Stimulated activated CD8-positive, alpha-beta memory T cell treated with anti-CD3 and anti-CD28 coated beads, Interleukin-4, amount 100 ng/mL, for 48 hours (primary cell): ENCODE measurements at places on chromosomes 6 and 20.

- no peak for DNase-seq
Measured at GRCh38 chr6:36115412-36115811, 14.9 kb upstream of the MAPK13 start.

- DNase-seq = no peak
Measured at GRCh38 chr6:6816716-6817115, 228.2 kb downstream of the LY86 start.

DNA sequence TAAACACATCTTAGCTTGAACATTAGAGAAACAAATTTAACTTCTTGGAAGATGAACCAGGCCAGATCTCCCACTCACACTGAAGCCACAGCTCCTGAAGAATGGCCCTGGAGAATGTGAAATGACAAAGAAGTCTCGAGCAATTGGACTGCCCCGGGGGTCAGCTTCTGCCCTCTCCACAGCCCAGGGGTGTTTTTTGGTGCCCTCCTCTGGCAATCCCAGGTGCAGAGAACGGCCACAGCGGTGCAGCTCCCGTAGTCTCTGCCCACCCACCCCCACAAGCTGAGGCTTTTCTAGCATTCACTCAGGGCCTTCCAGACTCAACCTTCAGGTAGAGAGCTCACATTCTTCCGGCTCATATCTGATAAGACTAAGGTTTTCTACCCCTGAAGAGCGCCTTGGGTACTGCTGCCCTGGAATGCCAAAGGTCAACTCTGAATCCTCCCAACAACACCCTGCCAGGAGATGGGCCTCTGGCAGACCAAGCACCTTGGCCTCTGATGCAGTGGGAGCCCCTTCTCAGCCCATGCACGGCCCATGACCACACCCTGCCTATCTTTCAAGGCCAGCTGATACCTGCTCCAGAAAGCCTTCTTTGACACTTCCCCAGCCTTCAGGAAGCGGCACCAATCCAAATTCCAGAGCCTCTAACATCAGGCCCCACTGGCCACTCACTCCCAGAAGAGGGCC, 208.3 kb downstream of the SYNDIG1 start:
- DNase-seq = no peak

DNA sequence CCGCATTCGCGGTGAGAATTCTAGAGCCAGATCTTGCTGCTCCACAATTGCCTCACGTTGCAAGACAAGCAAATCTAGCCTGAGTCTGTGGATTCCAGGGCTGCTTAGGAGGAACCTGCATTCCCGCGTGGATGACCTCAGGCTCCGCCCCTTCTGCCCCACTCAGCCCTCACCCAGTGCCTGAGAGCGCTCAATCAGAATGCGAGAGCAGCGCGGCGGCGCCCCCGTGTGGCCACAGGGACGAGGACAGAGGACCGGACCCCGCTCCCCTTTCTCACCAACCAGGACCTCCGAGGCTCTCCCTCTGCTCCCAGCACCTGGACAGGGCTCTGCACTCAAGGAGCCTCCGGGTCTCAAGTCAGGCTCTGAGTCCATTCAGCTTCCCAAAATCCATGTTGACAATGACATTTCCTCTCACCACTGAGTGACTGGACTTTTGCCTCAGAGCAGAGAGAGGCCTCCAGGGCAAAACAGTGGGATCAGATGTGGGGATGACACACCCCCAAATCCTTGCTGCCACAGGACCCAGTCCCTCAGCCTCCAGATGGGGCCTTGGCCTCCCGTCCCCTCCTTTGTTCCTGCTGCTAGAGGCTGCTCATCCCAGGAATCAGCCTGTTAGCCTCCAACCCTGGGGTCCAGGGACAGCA, 52.0 kb downstream of the RPP21 start:
- peak; percentile 97 for DNase-seq

GRCh38 chr20:54692168-54692887, 216.9 kb downstream of the DOK5 start:
- no peak for DNase-seq

- peak; percentile 84 for DNase-seq
Measured at GRCh38 chr6:33694401-33694931, 17.0 kb downstream of the UQCC2 start.

- DNase-seq = no peak
Measured at GRCh38 chr6:169097381-169097959, 156.2 kb downstream of the THBS2 start.

- no peak for DNase-seq
Measured at GRCh38 chr20:51985013-51985415, 182.7 kb upstream of the SALL4 start.

DNA sequence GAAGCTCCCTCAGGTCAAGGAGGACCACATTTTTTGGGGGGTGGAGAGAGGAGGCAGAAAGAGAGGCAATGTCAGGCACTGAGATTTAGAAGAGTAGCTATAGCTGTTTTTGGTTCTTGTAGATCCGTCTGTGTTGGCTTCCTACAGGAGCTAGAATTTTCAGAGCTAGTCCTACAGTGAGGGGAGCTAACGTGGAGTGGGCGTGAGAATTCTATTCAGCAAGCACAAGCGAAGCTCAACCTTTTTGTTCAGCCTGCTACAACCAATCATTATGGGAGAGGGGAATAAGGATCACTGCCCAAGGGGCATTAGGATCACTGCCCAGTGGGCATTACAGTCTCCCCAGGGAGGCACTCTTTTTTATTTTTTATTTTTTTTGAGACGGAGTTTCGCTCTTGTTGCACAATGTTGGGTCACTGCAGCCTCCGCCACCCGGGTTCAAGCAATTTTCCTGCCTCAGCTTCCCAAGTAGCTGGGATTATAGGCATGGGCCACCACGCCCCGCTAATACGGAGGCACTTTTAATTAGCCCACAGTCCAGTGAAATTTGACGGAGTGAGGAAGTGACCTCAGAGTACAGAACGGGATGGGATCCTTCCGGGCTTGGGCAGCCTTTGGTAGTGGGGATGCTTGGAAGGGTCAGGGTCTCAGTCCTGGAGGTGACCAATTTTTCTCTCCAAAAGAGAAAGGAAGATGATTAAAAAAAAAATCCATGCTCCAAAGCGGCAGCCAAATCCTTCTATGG, 1.1 kb upstream of the PANK2 start:
- no peak for DNase-seq

DNA sequence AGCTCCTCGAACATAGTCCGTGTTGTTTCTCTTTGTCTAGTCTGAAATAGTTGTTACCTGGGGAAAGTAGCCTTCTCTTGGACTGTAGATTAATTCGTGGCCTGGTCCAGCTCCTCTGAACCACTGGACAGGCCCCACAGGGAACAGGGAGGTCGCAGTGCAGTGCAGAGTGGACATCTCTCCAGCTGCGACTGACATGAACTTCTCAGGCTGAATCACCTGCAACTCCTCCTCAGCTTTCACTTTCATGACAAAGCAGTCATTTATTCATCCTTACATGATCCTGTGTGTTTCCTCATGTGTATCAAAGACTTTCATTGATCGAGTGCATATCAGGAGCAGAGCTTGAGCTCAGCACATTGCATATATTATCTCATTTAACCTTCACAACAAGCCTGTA, 19.1 kb upstream of the SIRPG start:
- no peak for DNase-seq

DNA sequence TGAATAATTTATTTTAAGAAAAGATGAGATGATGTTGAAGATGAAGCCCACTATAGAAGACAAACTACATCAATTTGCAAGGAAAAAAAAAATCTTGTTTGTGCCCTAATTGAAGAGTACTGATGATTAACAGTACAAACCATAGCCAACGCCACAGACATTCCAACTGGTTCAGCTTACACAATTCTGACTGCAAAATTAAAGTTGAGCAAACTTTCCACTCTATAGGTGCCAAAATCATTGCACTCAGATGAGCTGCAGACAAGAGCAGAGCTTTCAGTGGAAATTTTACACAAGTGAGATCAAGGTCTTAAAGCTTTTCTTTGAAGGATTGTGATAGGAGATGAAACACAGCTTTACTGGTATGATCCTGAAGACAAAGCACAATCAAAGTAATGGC, 85.3 kb downstream of the OGFRL1 start:
- no peak for DNase-seq

- no peak for DNase-seq
Measured at GRCh38 chr20:59836767-59837166, 96.7 kb downstream of the SYCP2 start.

- DNase-seq = no peak
Measured at GRCh38 chr6:155315516-155315871, 1.2 kb upstream of the TFB1M start.

DNA sequence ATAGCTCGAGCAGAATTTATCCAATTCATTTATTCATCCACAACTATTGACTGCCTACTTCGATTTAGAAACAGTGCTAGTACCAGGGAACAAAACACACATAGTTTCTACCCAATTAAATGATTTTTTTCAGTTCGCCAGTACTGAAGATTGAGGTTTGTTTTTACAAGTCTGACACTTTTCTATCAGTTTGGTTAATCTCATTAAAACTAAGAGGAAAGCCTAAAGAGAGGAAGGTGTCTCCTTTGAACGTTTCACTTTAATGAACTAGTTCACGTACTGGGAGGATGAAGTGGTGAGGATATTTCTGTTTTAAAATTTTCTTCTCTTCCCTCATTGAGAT, 570 bp upstream of the ANKS1A start:
- no peak for DNase-seq

DNA sequence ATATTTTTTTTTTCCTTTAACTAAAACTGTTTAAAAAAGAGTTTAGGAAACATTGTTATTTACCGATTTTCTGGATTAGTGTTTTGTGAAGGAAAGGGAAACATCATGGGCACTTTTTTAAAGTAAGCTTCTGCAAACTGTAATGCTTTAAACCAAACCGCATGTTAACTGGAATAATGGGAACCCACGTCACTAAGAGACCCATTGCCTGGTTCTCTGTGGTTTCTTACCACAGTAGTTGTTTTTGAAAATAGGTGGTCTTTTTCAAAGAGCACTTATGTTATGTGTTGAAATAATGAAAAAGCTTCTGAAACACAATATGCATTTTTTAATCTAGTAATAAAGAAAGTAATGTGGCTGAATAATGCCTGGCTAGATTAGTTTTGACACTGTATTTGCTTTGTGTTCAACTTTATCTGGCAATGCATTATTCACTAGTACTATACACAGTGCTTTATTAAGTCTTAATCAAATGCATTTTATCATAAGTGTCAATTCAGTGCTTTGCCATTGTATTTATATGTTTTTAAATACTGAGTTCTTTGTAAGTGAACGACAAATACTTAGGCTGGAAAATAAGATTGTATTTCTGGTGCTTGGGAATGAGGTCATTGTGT, 754.1 kb upstream of the FLRT3 start:
- DNase-seq = no peak

GRCh38 chr6:25706314-25707014, 48.1 kb upstream of the SLC17A4 start:
- DNase-seq = no peak

DNA sequence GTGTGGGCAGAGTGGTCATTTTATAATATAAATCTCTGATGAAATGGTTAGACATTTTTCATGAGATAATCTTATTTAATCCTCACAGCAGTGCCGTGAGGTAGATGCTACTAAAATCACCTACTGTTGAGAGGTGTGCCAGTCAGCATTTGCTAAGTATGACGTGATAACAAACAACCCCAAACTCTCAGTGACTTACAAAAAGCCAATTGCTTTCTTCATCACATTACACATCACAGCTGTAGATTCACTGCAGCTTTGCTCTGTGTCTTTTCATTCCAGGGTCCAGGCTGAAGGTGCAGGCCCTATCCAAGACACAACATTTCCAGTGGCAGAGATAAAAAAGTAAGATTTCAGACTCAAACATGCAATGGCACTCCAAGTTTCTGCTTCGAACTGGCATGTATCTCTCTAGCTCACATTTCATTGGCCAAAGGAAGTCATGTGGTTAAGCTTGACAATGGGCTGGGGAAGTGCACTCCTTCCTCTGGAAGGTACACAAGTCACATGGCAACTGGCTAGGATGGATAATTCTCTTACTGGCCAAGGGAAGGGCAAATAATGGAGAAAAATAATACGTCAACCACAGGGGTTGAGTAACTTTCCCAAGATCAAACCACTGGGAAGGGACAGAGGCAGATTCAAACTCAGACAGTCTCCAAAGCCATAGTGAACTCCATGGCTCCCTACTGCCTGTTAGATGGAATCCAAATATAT, 69.5 kb upstream of the EPB41L1 start:
- no peak for DNase-seq

- DNase-seq = no peak
Measured at GRCh38 chr6:34575326-34575725, 19.2 kb upstream of the SPDEF start.

DNA sequence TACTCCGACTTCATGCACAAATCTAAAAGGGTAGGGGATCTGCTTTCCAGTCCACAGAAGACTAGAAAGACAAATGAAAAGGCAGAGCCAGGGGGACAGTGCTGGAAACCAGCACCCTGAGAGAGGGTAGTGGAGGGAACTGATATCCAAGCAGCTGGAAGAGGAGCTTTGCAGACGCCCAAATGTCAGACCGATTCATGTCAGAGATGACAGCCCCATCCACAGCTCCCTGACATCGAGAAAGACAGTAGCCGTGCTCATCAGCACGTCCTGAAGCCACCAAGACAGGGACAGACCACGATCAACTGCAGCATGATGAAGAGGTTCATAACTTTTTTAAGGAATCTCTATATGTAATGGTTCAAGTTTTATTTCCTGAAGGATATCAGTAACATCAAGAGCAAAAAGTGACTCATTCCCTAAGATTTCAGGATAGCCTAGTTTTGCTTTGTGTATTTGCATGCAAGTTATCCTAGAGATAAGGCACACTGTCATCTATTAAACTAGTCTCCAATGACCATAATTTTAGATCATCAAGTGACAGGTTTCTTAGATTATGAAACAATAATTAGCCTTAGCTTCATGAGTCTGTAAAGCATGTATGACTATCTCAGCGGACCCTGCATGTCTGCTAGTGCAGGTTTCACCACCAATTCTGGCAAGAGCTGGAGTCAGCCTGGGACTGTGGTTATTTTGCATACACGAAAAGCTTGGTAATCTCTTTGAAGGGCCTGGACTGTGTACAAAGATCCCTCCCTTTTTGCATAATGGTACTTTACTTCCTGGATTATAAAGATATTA, 43.0 kb downstream of the PRDM1 start:
- DNase-seq = no peak

DNA sequence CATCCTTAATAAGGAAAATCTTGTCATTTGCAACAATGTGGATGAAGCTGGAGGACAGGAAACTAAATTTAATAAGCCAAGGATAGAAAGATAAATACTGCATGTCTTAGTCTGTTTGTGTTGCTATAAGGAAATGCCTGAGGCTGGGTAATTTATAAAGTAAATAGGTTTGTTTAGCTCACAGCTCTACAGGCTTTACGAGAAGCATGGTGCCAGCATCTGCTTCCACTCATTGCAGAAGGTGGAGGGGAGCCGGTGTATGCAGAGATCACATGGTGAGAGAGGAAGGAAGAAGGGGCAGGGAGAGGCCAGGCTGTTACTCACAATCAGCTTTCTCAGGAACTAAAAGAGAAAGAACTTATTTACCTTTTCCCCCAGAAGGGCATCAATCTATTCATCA, 118.9 kb upstream of the SMLR1 start:
- no peak for DNase-seq

- no peak for DNase-seq
Measured at GRCh38 chr6:154001494-154002285, 37.4 kb upstream of the OPRM1 start.

- peak; percentile 56 for DNase-seq
Measured at GRCh38 chr20:51750037-51750769, 18.0 kb downstream of the ATP9A start.
